ENCODE measurements at places on chromosomes 3 and 15. TPM values are rescaled to one million over a fixed set of nuclear protein-coding genes. Genes with fewer than 3 reads are reported as not detected.

- no peak for DNase-seq
Observed at GRCh38 chr3:29515451-29515850, 234.6 kb downstream of the RBMS3 start.

DNA sequence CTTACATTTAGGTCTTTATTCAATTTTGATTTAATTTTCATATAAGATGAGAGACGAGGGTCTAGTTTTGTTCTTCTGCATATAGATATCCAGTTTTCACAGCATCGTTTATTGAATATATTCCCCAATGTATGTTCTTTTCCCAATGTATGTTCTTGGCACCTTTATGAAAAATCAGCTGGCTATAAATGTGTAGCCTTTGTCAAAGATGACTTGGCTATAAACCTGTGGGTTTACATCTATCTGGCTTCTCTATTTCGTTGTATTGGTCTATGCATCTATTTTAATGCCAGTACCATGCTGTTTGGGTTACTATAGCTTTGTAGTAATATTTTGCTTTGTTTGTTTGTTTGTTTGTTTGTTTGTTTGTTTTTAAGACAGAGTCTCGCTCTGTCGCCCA lies 11.7 kb upstream of the IREB2 start:
- no peak for DNase-seq

DNA sequence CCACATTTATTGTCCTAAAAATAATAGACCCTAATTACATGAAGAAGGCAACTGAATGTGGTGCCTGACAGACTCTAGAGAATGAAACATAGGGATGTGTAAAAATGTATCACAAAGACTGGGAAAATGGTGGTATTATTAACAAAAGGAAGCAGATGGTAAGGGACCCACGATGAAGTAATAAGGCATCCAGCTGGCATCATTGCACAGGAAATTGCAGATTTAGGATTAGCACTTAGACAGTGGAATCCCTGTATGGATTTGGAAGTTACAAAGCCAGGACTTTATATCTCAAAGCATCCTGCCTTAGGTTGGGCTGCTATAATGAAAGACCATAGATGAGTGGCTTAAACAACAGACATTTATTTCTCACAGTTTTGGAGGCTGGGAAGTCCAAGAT lies 104.3 kb downstream of the PPM1L start:
- DNase-seq = no peak

DNA sequence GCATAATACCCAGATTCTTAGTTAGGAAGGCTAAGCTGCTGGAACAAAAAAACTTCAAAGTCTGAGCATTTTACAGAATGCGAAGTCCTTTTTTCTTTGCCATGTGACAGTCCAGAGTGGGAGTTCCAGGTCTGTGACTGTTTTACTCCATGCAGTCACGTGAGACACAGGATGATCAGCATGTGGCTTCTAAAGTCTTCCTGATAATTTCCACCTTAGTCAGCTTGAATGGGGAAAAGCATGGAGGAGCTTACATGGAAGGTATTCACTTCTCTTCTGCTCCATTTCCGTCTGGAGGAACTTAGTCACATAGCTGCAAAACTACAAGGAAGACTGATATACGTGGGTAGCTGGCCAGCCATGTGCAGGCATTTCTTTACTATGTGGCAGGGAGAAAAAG lies 1.7 kb downstream of the SNTN start:
- no peak for DNase-seq

- DNase-seq = no peak
Observed at GRCh38 chr3:52897130-52898122, at the start of gene STIMATE. Gene STIMATE (minus strand): TSS chr3:52897548. CDS start chr3:52897450, 98 bp downstream.

DNA sequence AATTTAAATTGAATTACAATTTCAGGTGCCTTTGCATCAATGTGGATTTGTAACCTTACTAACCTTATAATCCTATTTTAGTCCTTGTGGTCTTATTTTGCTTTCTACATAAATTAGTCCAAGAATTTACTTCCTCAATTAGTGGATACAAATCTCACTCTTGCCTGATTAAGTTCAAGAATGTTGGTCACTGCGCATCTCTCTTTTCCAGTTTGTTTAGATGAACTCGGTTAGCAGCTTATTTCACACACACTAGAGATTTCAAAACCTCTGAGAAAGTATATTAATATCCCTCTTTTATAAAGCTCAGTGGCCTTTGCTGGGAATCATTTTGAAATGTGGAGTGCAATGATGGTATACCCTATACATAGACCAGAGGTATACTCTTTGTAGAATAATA lies 243.4 kb downstream of the DTWD1 start:
- no peak for DNase-seq

The GOLGA6B gene
- not detected for total RNA-seq

DNA sequence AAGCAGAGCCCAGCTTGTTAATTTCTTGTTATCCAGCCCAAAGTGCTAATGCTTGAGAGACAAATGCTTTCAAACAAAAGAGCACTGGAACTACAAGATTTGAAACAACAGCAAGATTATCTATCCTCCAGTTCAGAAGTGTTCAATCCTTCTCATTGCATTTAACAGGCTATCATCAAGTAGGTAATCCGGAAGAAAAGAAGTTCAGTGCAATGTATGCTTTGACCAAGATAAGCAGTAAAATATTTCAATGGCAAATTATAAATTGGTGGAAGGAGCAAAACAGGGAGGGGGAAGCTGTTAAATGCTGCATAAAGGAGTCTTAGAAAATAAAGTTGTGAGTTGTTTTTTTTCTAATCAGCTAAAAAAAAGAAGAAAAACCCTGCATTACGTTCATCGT lies 8.8 kb downstream of the LRIG1 start:
- no peak for DNase-seq

DNA sequence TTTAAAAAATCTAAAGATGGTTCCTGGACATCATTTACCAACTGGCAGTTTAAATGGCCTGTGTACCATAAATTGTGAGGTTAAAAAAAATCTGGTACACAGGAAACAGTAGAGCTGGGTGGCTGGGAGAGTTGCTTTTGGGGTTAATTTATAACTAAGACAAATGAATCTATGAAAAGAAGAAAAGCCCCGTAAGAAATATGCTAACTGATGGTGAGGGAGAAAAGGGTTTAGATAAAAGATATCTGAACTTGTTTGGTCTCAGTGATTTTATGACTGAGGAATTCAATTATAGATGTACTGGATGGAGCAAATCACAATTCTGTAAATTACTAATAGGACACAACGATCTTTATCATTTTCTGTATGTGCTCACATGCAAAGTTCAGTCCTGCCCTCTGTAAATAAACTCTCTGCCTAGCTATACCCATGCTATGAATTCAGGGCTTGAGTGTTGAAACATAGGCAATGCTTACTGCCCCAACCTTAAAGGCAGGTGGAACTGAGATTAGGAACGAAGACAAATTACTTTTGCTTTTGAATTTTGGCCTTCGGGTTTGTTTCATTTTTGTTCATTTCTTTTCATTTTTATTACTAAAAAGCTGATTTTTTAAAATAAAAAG lies 28.0 kb downstream of the PPARG start:
- DNase-seq = no peak

- no peak for DNase-seq
Observed at GRCh38 chr3:9147215-9147895, 102.1 kb downstream of the SRGAP3 start.

DNA sequence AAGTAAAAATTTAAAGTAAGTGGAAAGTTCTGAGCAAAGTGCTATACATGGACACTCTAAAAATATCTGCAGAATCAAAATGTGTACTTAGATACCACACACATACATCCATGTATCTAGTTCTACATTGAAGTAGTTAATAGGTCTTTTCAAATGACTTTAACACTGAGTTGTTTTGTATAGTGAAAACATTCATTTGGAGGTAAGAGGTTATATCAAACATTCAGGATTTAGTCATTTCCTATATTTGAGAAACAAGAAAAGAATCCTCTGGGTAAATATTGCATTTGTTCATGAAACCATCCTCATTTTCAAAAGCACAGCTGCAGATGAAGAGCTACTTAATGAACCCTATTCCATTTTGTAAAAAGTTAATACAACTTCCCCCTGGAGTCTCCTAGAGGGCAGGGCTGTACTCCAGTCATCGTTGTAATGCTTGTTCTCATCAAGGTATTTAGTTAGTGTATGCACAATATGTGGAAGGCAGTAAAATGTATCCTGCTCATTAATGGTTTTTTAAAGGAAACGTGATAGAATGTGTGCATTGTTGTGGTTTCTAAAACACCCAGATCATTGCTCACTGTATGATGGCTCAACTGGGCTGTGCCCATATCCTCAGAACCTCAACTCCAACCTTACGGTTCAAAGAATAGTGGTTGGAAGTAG lies 26.2 kb downstream of the ARPP21 start:
- no peak for DNase-seq

The GREM1 gene
- 122 TPM for total RNA-seq

GRCh38 chr3:156648086-156648485 lies 26.3 kb upstream of the TIPARP start:
- no peak for DNase-seq

All from vagina (tissue), 2 donors.